ENCODE measurements at places on chromosomes 6 and 20.
A peak's percentile ranks its signal among the peaks of the same experiment; 100 is the strongest.

GRCh38 chr6:1312473-1313367, 822 bp downstream of the FOXQ1 start:
- DNase-seq, result no peak

GRCh38 chr6:44630125-44631028, 242.9 kb downstream of the CDC5L start:
- DNase-seq, result peak; percentile 28

DNA sequence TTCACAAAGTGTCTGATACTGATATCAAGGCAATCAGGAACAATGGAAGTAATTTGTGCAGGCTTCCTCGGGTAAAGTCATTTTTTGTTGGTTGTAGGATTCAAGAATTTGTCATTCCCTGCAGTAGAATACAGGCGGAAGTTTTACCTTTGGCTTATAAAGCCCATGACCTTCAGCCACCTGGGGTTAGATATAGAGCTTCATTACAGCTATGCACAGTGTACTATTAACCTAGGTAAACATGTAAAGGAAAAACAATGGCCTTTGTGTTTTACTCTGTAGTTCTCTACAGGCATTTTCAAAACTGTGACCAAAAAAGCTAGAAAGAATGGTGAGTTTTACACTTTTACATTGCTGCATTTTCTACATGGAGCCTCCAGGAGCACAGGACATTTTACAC, 114.9 kb downstream of the NRSN1 start:
- no peak for DNase-seq

GRCh38 chr6:66245231-66245630, 538.2 kb upstream of the EYS start:
- no peak for DNase-seq

- DNase-seq, result peak; percentile 2
These were observed 44.8 kb downstream of the AKAP12 start for GRCh38 chr6:151284548-151285017.

GRCh38 chr20:9491324-9491723, 23.1 kb upstream of the LAMP5 start:
- DNase-seq, result no peak

GRCh38 chr6:107691062-107691751, 132.9 kb downstream of the SCML4 start:
- no peak for DNase-seq

GRCh38 chr20:22601361-22602141, 17.2 kb upstream of the FOXA2 start:
- no peak for DNase-seq

DNA sequence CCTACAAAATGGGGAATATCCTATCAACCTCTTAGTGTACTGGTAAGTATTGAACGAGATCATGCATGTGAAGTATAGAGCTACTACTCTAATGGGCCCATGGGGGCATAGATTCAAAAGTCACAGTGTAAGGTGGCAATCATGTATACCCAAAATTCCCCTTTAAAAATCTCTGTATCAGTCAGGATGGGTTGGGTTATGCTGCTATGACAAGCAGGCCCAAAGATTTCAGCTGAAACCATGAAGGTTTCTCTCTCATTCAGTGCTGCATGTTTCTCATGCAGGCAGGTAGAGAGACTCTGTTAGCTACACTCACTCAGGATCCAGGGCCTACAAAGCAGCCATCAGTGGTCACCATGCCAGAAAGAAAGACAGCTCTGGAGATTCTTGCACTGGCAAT, 166.6 kb downstream of the MAFB start:
- no peak for DNase-seq

DNA sequence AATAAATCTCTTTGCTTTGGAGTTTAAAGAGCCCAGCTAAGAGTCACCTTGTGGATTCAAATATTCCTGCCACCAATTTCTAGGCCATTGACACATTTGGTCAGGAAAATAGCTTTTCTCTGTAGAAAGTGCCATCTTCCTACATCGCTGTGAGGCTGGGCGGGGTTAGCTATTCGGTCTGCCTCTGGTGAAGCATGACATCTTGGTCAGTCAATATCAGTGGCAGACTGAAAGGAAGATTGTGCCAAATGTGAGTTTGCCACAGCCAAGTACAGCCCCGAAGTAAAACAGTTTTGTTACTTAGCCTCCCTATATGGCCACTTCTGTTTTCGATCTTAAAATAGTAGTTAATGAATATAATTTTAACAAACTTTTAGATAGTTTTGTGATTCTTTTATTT, 65.5 kb upstream of the FABP7 start:
- no peak for DNase-seq

GRCh38 chr20:64146301-64146935, 17.8 kb upstream of the MYT1 start:
- DNase-seq, result no peak

DNA sequence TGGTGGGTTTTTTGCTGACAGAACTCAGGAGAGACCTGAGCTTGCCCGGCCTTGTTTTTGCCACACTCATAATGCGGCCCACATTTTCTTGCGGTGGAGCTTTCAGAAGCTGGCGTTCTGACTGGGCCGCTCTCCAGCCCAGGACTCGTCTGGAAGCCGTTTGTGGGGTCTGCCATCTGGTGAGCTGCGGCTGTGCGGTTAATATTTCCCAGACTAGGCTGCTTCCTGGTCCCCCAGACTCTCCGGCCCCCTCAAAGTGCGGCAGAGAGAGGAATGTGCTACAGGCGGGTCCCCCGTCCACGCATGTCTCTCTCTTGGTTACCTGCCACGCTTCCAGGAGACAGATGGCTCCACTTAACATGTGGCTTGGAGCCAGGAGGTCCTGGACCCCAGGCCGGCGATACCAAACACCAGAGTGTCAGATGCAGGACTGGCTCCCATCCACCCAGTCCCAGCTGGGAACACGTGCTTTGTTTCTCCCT, 128.9 kb upstream of the PMEPA1 start:
- no peak for DNase-seq

DNA sequence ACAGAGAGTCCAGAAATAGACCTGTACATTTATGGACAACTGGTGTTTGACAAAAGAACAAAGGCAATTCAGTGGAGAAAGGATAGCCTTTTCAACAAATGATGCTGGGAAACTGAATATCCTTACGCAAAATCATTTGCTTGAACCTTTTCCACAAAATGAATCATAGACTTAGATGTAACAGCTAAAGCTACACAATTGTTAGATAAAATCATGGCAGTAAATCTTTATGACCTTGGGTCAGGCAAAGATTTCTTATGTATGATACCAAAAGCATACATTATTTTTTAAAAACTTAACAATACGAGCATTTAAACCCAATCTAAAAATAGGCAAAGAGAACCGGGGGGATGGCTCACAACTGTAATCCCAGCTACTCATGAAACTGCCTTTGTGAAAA, 73.5 kb upstream of the DST start:
- no peak for DNase-seq

- DNase-seq, result no peak
These were observed 10.1 kb upstream of the FKBP5 start for GRCh38 chr6:35698858-35699257.

DNA sequence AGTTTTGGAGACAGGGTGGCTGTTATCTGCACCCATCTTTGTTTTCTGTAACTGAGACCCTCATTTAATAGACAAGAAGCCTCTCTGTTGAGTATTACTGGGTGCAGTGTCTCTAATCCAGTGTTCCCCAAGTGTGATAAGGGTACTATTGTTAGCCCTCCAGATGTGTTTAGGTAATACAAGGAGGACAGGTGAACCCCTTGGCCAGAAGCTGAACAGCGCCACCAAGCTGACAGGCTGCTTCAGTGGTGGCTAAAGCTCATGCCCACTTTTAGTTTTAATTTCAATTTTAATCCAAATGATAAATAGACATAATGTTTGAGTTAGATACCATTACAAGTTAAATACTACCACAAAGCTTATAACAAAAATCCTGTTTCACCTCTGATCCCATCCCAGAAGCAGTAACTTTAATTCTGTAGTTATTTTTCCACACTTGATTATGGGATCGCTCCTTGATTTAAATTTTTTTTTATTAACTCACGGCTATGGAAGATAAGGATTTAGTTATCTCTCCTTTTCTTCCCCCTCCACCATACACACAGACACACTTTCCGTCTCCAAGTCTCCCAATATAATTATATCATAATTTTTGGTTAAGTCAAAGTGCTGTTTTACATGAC, 8.4 kb upstream of the STK35 start:
- DNase-seq, result no peak

DNA sequence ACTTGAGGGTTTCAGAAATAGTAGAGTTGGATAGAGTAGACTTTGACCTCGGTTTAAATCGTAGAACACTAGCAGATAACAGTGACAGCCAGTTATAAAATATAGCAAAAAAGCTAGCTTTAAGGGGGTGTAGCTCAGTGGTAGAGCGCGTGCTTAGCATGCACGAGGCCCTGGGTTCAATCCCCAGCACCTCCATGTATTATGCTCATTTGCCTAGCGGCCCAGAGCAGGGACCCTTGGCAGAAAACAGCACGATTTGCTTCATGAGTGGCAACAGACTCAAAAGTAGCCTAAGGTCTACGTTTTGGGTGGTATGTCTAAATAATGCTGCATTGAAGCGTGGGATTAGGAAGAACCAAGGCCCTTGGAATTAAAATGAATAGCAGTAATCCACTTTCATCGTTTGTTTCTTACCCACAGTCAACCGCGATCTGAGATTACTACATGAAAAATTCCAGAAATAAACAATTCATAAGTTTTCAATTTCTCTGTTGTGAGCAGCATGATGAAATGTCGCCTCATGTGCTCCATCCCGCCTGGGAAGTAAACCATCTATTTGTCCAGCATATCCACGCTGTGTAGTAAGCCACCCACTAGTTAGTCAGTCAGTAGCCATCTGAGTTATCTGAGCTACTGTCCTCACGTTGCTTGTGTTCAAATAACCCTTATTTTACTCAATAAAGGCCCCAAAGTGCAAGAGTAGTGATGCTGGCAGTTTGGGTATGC, 184.9 kb downstream of the GPX5 start:
- peak; percentile 35 for DNase-seq

- no peak for DNase-seq
These were observed 348.6 kb downstream of the CD109 start for GRCh38 chr6:74044417-74045096.

GRCh38 chr6:147564556-147564955, 56.1 kb downstream of the SAMD5 start:
- no peak for DNase-seq

GRCh38 chr20:39857187-39857586, 831.8 kb downstream of the MAFB start:
- DNase-seq, result no peak

DNA sequence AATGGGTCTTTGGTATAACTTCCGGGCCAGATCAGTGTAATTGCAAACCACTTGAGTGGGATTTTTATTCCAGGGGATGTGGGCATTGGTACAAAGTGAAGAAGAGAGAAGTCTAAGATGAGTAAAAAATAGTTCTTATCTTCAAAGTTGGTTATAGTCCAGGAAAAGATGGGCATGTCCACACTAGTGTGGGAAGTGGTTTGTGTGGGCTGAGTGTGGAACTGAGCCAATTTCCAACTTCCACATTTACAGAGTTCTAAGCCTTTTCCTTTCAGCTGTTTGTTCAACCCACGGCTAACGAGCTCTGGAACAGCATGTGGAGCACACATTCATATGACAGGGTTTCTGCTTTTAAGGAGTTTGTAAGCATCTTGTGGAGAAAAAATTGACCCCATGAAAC, 72.3 kb upstream of the IFNGR1 start:
- no peak for DNase-seq

- DNase-seq, result no peak
These were observed 89.4 kb upstream of the EDN1 start for GRCh38 chr6:12200761-12201160.

DNA sequence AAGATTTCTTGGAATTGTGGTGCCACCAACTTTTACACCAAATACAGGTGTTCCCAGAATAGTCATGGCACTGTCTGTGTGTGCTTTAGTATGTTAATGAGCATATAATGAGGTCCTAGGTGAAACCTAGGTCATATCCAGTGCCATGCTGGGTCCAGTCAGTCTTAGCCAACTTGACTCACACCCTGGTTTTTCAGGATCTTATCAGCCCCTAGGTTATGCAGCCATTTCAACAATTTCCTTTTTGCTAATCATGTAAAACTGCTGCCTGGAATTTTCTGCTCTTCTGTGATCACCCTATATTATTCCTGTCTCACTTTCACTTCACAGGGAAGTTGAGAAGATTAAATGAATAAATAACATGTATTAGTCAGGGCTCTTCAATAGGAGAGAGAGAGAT, 23.7 kb downstream of the SDHAF4 start:
- no peak for DNase-seq

GRCh38 chr20:25327521-25328235, 63.0 kb downstream of the ABHD12 start:
- DNase-seq, result no peak

DNA sequence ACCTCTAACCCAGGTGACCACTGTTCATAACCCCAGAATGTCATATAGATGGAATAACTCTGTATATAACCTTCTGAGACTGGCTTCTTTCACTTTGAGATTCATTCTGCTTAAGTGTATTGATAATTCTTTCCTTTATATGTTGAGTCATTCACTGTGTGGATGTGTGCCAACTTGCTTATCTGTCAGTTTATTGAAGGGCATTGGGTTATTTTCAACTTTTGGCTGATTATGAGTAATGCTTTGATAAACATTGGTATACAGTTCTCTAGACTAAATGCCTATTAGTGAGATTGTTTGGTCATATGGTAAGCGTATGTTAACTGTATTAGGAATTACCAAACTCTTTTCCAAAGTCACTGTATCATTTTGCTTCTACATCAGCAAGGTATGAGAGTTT, 453.4 kb upstream of the SPTLC3 start:
- DNase-seq, result no peak

DNA sequence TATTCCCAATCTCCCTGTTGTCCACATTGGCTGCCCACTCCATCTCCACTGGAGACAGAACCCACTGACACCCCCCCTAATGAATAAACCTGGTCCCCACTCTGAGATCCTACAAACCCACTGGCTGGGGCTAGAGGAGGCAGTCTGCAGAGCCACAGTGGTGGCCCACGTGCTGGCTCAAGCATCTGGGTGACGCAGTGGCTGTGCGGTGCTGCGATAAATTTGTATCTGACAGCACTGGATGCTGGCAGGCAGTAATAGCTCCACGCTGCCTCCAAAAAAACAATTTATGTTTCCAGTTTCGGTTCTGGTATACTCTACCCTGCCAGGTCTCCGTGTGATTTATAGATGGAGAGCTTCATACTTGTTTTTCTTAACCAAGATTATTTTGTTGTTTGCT, 87.1 kb upstream of the SYNDIG1 start:
- DNase-seq, result no peak

DNA sequence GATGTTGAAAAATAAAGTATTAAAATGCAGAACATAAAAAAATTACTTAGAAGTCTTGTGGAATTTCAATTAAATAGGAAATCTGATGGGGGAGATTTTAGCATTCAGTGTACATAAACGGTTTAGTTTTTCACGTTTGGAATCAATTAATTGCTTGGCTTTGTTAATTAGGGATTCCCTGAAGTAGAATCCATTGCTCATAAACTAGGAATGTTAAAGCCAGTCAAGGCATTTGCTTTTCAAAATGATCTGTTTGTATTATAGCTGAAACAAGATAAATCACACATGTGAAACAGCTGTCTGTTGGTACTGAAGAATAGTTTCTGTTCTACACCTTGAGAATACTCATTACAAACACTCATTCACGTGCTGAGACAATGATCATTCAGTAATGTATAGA, 297.9 kb downstream of the TBC1D7 start:
- DNase-seq, result no peak
